ENCODE measurements at places on chromosomes 13 and 19.

DNA sequence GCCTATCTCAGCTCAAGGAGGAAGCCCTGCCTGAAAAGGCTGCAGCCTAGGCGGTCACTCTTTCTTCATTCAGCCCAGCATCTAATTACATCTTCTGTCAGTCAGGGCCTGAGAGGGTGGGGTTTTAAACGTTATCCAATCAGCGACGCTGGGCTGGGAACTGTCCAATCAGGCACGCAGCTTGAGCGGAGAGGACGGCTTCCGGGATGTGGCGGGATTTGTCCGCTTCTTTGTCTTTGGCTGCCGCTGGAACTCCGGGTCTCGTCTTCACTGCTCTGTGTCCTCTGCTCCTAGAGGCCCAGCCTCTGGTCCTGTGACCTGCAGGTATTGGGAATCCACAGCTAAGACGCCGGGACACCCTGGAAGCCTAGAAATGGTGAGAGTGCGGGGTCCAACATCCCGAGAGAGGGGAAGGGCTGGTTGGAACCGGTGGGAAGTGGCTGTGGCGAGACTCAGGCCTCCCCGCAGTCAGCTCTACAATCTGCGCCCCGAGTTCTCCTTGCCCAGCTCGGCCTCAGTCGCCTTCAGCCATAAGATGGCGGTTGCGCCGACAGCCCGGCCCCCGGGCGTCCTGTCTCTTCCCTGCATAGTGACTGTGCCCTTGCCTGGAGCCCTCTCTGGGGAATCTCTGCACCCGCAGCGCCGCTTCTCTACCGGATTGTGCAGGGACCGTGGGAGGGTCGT is at the start of gene ZNF738:
Gene ZNF738, plus strand, starts transcription at position 233 of the 684 bp plus-strand sequence. Its CDS starts 141 bp downstream, at position 374.
- DNase-seq: peak; percentile 95

DNA sequence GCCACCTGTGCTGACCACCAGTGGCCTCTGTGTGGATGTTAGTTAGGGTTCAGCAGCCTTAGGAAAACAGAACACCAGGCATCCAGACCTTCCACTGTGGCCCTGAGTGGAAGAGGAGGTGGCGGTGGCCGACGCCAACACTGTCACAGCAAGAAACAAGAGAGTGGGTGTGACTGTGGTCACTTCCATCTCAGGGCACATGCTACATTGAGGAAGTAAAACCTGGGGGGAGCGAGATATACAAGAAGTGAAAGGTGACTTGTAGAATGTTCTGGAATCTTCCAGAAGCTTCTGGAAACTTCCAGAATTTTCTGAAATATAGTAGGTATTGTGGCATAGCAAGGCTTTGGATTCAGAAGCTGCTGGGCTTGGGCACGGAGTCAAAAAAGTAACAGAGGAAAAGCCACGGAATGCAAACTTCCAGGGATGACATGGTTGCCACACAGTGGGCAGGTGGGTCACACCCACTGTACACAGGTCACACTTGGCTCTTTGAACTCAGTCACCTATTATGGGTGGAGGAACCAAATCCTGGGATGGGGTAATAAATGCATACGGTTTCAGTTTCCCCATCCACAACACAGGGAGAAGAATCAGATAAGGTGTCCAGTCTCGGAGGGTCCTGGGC is 24.3 kb downstream of the GNG7 start:
- no peak for DNase-seq

- no peak for DNase-seq
Measured at GRCh38 chr19:20367811-20368294, 197.7 kb downstream of the ZNF737 start.

- no peak for DNase-seq
Measured at GRCh38 chr13:28539625-28540286, 44.8 kb upstream of the FLT1 start.

DNA sequence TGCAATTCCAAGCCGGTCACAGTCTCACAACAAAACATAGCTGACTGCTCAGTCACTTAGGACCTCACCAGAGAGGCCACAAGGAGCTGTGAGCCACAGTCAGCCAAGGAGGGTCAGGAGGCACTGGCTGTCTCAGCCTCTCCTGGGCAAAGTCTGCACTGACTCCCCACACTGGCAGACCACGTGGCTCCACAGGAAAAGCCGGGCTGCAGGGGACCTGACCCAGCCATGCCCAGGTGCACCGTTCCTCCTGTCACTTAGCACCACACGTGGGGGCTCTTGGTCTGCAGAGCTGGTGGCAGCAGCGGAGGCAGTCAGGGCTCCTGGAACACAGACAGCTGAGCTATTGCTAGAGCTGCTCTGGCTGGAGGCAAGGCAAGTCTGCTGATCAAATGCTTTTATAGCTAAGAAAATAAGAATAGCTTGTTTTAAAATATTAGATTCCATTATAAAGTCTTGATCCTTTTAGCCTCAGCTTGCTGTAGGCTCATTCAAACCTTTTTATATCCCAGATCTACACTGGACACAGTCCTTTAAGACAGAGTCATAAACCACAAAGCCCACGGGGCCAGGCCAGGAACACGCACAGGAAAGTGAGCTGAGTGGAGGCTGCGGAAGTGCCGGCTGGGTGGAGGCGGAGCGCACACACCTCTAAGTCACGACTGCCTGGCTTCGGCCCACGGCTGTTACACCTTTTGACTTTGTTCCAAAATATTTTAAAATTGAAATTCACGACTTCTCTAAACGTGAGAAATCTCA is 744.1 kb downstream of the UQCRFS1 start:
- DNase-seq: no peak

GRCh38 chr13:27605610-27606200 is 14.6 kb downstream of the LNX2 start:
- DNase-seq: no peak

DNA sequence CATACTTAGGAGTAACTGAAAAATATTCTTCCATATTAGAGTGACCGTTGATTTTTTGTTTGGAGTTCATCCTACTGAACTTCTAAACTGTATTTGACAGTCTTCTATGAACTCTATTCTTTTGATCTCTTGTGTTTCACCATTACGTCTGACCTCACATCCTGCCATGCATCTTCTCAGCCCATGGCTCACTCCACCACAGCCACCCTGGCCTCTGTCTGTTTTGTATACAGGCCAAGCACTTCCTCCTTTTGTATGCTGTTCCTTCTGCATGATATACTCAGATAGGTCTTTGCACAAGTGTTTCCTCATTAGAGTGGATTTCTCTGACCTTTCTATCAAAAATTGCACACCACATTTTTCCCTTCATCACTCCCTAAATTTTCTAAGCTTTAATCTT is 119.9 kb downstream of the MAB21L1 start:
- DNase-seq: no peak

DNA sequence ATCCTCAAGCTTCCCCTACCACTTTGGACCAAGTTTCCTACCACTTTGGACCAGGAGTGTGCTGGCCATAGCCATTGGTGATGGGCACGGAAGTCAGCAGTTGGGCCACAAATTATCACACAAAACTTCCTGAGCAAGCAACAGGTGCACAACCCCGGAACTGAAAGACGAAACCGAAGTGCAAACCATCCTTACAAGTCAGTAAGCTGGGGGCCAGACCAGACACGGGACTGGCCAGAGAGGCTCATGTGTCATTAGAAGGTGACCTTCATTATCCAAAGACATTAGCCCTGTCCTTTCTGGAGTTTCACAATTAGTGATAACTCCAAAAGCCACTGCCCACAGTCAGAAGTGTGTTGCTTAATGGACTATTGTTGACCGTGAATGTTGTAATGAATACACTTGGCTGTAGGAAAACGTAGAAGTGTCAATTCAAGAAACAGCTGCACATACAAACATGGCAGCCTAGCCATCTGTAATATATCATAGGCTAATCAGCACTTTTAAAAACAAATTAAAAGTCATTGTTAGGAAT is 244.1 kb upstream of the IRS2 start:
- DNase-seq: no peak

GRCh38 chr19:45607071-45608029 is 5.3 kb upstream of the GPR4 start:
- DNase-seq: no peak

DNA sequence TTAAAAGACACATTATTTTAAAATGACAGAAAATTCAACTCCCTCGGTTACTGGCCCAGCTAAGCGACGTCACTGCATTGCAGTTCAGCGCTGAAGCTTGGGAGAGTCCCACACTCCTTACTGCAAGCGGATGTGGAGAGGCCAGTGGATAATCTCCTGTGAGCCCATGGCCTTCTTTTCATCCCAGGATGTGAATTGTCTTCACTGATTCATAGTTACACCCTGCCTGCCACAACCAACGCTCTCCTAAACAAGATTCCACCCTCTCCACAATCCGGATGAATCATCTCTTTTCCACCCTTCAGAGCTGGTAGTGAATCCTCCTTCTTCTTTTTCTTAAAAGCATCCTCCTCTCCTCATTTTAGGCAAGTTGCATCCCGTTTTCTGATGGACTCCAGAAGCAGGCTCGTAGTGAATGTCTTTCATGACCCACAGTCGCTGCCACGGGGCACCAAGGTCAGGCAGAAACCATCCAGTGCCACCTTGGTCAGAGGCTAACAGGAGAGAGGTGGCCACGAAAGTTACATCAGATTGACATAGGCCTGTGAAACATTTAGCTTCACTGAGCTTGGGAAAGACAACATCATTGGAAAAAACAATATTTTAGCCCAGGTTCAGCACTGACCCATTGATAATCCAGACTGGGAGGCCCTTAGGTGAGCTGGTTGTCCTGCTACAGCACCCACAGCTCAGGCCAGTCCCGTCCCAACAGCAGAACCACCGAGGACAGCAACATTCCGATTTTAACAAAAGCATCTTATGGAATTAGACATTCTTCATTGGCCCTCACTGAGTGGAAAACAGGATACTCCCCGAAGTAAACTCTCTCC is 2.0 kb downstream of the GJB2 start:
- DNase-seq: no peak

DNA sequence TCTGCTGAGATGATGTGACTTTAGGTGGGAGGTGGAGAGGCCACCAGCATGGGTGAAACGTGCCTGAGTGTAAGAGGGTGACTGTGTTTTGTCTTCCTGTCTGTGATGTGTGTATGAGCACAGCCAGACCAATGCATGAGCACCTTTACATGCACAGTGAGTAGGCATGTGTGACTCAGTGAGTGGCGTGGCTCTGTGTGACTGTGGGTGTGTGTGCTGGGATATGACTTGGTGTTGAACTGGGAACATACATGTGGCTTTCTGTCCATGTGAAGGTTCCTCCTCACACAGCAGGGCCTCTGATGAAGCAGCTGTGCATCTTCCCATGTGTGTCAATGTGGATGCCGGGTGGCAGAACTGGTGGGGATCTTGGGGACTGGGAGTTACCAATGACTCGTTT is 19.9 kb upstream of the LGALS13 start:
- DNase-seq: no peak

DNA sequence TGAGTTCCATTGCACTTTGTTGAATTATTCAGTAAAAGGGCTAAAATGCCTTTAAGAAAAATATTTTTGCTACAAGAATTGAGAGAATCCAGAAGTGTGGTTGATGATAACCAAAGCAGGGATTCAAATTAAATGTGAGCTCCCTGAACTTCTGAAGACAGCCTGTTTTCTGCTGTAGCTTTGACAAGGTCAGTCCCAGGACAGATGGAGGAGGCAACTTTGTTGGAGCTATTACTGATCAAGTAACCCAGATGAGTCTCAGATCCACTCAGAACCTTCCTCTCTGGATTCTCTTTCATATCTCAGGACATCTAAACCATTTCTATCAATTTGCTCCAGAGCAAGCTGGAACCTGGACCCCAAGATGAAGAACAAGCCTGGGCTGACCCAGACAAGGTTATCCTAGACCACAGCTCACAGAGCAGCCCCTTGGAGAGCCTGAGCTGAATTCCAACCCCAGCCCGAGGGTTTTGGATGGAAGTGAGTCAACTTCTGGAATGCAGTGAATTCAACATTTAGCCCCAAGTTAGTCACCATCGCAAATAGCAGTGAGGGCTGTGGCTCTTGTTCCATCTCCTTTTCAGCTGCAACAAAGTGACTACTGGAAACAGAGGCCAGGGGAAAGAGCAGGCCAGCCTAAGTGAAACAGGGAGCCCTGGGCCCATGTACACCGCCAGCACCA is 137.8 kb upstream of the TSC22D1 start:
- DNase-seq: no peak

DNA sequence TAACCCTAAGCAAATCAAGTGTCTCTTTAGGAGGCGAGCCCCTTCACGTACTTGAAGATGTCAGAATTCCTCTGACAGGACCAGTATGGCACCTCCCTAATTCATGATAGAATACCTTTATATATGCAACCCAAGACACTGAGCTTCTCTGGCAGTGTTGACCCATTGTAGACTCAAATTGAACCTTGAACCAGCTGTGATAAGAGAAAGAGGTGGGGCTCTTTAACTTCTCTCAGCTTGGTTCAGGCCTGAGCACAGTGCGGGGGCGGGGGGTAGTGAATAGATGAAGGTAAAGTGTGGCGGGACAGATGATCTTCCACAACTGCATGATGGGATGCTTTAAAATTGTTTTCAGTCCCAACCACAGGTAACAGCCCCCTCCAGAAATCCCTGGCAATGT is 12.1 kb downstream of the MBNL2 start:
- DNase-seq: no peak

GRCh38 chr19:6333439-6333838 is at the start of gene ACER1:
TSS of gene ACER1 (minus strand) at chr19:6333612. CDS start at chr19:6333551, 61 bp downstream.
- DNase-seq: no peak

- no peak for DNase-seq
Measured at GRCh38 chr19:44794610-44795009, 14.3 kb upstream of the BCAM start.

DNA sequence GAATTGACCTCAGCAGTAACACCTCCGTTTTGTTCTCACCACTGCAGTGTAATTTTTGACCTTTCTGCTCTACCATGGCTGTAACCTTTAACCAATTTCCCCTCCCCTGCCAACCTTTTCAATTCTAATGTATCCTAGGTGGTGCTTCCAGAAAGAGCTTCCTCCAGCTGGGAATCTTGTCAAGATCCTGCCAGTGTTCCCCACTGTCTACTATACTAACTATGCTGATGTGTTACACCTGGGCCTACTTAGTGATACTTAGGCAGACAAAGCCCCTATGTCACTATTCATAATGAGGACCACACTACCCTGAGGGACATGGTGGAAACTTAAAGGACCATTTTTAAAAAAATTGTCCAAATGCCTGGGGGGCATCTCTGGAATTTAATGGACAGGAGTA is 41.0 kb downstream of the MBNL2 start:
- DNase-seq: no peak

GRCh38 chr19:48340995-48341394 is 15.6 kb downstream of the EMP3 start:
- DNase-seq: no peak

DNA sequence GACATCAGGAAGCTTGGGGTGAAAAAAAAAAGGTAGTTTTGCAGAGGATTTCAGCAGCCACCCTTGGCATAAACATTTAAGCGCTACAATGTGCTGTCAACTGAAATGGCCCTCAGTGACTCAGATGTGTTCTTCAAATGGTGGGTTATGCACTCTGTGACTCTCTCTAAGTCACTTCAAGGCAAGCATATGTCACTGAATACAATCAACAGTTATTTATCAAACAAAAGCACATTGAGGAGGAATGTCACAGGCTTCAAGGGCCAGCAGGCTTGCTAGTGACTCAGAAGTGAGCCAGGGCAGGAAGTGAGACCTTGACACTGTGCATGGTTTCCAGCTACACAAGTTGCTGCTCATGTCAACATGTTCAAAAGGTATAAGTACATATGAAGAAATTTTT is 523.7 kb upstream of the HTR2A start:
- no peak for DNase-seq

GRCh38 chr13:50141375-50141975 is 126.2 kb downstream of the KCNRG start:
- no peak for DNase-seq

- no peak for DNase-seq
Measured at GRCh38 chr19:17499648-17500446, 11.6 kb upstream of the PGLS start.

GRCh38 chr13:94233401-94233800 is 246.1 kb downstream of the DCT start:
- no peak for DNase-seq

Measured in LNCaP clone FGC (cell line).